ENCODE measurements at places on chromosomes 5 and 9.

DNA sequence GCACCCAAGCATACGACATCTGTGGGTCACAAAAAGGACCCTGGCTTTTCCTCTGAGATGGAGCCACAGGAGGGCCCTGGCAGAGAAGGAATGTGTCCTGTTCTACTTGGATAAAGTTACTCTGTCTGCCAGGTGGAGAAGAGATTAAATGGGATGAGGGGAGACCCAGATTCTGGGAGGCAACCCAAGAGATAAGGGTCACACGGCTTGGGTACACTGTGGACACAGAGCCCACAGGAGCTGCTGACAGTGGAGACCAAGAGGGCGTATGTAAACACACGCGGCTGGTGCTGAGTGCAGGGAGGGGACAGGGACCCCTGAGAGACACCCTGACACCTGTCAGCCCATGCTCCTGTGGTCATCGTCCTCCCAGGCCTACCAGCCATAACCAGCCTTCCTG lies 6.2 kb downstream of the CDK20 start:
- no peak for DNase-seq

DNA sequence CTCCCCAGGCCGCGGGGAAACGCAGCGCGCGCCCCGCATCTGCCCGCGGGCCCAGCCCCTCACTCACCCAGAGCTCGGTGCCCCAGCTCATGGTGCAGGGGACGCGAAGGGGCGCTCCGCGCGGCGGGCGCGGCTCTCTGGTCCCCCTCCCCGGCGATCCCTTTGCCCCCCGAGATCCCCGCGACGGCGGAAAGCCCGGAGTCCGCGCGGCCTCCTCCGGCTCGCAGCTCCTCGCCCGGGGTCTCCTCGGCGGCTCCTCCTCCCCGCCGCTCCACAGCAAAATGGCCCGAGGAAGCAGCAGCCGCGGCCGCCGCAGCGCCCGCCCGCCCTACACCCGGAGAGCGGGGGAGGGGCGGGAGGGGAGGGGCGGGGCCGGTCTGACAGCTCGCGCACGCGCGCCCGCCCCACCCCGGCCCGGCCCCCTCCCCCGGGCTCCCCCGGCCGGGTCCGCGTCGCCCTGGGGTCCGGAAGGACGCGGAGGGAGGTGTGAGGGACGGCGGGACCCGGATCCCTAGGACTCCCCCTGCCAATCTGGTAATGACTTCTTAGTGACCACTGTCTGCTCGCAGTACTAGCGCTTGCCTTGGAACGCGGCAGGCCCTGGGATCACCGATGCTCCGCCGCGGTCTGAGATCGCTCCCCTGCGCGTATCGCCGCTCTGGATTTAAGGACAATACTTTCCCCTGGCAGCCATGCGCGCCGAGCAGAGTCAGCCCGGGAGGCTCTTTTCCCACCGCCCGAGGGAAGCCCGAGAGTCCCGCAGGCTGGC lies at the start of gene FNBP1:
TSS of gene FNBP1 (minus strand) at position 305 of the 769 bp plus-strand sequence. CDS start at position 91, 214 bp downstream.
- DNase-seq = peak; percentile 90

DNA sequence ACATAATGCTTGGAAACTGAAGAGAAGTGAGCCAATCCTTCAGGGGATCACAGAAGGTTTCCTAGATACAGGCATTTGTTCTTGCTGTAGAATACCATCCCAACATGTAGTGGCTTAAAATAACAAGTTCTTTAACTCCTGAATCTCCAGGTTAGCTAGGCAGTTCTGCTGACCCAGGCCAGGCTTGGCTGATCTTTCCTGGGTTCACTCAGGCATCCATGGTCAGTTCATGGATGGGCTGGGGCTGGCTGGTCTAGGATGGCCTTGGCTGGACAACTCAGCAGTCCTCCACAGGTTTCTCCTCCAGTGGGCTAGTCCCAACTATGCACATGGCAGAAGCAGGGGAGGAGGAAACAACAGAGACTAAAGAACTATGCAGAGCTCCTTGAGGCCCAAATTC lies 37.4 kb upstream of the DENND1A start:
- DNase-seq = no peak

DNA sequence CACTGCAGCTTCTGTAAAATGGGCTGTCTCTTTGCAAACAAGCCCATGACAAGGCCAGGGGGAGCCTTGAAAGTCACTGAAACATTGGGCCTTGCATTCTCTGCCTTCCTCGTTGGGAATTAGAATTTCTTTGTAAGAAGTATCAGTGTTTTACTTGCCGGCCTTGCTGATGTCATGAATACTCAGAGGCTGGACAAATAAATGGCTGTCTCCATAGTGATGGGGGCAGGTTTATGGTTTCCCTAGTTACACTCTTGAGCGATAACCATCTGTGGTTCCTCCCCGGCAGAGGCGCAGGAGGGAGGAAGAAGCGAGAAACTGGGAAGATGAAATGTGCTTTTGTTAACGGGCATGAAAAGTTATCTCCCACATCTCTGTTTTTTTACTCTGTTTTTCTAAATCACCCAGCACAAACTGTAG lies 272.7 kb upstream of the PANK3 start:
- peak; percentile 39 for DNase-seq

DNA sequence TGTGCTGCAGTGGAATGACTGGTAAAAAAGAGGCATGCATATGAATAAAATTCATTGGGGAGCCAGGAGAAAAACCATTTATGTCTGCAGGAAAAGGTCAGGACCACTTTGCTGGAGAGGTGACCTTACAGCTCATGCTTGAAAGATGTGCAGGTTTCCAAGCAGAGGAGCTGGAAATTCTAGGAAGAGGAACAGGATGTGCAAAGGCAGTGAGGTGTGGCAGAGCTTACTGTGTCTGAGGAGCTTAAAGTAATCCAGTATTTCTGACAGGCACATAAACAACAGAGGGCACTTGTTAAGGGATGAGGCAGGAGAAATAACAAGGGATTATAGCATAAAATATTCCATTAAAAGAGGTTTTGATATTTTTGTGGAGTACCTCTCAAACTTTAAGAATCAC lies 203.2 kb downstream of the CD180 start:
- no peak for DNase-seq

DNA sequence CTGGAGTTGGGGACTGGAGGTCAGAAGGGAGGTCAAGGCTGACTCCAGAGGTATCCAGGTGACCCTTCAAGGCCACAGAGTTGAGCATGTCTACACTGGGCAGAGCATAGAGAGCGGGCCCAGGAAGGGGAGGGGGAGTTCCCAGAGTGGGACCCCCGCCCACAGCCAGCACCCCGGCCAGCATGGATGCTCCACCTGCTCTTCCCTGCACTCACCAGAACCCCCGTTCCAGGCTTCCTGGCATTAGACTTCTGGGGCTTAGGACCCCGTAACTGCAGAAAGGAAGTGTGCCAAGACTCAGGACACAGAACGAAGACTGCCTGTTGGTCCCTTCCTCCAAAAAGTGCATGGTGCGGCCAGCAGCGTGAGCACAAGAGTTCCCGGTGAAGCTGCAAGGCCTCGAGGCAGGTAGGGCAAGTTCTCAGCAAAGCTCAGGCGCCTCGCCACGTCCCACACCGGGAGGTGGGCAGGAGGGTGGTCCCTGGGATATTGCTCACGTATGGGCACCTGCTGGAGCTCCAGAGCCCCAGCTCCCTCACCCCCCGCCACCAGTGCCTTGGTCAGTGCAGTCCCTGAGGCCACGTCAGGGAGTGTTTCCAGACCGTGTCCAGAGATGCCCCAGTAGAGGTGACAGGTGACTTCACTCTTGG lies 13.8 kb downstream of the ABO start:
- DNase-seq = no peak

- DNase-seq = no peak
Measured at GRCh38 chr5:74685979-74686631, 1.1 kb downstream of the HEXB start.

DNA sequence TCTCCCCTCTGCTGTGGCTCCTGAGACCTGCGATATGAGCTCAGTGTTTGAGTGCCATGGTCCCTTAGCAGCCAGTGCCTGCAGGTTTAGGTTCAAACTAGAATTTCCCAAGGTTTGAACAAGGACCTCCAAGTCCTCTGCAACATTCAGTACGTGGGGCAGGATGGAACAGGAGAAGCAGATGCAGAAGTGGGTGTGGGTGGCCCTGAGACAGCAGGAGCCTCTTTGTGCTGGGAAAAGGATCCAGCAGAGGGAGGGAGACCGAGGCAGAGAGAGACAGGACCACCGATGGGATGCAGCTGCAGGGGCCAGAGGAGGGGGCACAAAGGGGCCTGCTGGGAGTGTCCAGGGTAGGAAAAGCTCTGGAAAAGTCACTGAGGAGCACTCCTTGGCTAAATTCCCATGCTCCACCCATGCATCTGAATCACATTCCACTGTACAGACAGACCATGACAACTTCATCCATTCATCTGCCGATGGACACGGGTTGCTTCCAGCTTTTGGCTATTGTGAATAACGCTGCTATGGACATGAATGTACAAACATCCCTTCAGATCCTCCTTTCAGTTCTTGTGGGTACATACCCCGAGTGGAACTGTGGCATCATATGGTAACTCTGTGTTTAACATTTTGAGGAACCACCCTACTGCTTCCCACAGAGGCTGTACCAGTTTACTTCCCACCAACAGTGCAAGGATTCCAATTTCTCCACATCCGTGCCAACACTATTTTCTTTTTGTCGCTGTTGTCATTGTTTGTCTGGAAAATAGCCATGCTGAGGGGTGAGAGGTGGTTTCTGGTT lies 26.7 kb upstream of the SUSD3 start:
- no peak for DNase-seq

DNA sequence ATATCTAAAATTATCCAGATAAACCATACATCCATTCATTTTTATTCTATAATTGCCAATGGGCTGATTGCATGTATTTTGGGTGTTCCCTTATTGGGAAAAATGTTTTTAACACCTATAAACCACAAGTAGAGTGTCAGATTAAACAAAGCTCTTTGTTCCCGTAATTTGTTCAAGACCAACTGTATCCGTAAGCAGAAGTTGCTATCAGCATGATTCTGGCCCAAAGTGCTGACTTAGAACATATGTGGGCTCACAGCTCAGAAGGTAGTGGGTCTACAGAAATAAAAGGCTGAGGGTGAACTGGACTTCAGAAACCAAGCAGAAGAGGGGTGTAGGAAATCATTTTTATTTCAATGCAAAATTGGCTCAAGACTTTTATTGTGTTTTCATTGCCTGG lies 23.5 kb upstream of the IL7R start:
- no peak for DNase-seq

DNA sequence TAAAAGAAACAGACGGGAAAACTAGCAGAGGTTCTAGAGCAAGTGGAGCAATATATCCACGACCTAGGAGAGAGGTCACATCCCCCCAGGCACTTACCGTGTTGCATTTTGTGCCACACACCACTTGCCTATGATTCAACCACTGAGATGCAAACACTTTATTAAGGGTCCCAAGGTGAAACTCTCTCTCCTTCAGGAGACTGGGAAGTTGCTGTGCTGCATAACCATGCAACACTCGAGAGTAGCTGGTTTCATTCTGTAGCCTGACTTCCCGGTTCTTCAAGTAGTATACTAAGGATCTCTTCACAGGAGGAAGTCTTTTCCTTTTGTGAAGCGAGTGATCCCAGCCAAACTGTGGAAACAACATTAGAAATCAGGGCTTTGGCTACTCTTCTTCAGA lies 1.6 kb downstream of the DCAF12 start:
- no peak for DNase-seq

DNA sequence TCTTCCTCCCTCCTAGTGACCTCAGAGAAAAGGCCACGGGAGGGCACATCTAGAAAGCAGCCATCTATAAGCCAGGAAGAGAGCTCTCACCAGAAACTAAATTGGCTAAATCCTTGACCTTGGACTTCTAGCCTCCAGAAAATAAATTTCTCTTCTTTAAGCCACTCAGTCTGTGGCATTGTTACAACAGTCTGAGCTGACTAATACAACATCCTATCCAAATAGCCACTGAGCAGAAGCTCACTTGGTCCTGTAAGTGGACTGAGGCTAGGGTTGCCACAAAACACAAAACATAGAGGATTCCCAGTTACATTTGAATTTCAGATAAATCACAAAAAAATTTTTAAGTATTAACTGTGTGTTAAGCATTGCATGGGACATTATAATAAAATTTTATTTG lies 383.4 kb downstream of the MLLT3 start:
- DNase-seq = no peak

GRCh38 chr5:111372799-111373198 lies 139.5 kb downstream of the STARD4 start:
- DNase-seq = no peak

GRCh38 chr9:134536101-134536900 lies 105.3 kb upstream of the COL5A1 start:
- DNase-seq = no peak
